ENCODE measurements at places on chromosomes 7 and 10. TPM values are rescaled to one million over a fixed set of nuclear protein-coding genes. Genes with fewer than 3 reads are reported as not detected.
A peak's percentile ranks its signal among the peaks of the same experiment; 100 is the strongest.

The BEND7 gene
- 7.5 TPM for total RNA-seq

The UCMA gene
- 3.9 TPM for total RNA-seq

DNA sequence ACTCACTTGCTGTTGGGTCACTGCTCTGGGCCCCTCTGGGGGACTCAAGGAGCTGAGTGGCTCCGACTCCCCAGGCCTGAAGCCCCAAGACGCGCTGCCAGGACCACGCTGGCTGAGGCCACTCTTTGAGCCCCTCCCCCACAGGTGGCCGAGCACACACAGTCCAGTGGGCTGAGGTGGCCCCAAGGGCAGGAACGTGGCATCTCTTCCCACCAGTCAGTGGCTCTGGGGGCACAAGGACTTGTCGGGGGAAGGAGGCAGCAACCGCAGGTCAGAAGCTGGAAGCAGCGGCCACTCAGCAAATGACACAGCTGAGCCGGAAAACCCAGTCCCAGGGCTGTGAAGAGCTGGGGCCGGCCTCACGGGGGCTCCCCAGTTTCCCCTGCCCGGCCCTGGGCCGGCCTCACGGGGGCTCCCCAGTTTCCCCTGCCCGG, 24.1 kb downstream of the GRIFIN start:
- no peak for DNase-seq

GRCh38 chr7:129671266-129671665, 59.7 kb downstream of the NRF1 start:
- no peak for DNase-seq

DNA sequence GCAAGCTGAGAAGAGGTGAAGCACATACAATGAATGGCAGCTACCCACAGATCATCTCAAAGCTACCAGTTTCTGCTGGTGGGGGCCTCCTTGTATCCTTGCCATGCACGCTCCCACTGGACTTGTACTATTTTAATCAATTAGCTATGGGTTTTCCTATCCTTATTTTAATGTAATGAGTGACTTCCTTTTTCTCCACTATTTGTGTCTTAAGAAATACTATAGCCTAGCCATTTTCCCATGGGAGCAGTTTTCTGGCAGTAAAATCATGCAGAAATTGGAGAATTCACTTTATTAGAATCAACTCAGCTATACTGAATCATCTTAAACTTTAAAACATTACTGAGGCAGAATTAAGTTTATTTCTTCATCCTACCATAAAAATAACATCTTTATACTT, 73.5 kb downstream of the CTNNA3 start:
- peak; percentile 14 for DNase-seq

- no peak for DNase-seq
These were observed 4.6 kb downstream of the NSUN5 start for GRCh38 chr7:73304071-73304470.

DNA sequence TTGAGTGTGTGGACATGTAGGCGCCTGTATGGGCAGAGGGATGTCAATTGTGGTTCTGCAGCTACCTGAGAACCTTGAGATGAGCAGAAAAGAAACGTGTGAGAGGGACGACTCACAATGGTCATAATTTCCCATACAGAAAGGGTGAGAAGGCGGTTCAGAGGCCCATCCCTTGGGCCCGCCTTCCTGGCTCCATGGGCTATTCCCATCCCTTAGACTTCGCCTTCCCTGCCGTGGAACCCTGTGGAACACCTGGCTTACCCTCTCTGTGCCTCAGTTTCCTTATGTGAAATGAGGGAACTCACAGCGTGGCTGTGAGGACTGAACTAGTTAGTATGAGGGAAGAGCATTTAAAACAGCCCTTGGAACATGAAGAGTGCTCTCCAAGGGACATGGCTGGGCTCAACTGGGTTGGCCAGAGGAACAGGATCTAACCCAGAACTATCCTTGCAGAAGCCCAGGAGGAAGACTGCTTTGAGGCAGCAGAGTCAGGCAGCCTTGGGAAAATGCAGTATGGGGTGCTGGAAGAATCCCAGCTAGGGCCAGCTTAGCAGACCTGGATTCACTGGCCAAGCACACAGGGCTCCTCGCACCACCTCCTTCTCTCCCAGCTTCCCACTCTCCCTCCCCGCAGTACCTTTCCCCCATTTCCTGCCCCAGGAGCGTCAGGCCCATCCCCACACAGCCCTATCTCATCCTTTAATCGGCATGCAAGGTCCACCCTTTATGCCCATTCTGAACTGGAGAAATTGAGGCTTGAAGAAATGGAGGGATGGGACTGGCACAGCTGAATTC, 11.1 kb upstream of the ZMIZ1 start:
- DNase-seq = no peak

DNA sequence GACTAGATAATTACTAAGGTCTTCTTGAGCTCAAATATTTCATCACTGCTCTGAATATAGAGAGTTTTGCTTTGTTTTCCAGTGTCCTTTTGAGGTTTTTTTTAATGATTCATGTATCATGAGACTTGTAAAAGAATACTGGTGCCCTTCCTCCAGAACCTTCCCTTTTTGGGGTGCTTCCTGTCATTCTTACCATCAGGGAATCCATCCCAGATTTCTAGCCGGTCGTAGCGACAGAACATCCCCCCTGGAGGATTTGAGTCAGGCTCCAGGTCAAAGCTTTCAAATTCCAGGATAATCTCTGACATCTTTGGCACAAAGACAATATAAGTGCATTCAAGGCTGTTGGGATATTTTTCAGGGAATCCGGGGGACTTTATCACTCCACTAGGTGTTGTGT, 71.0 kb downstream of the NRP1 start:
- no peak for DNase-seq

GRCh38 chr7:83161186-83161585, 1.5 kb downstream of the PCLO start:
- peak; percentile 11 for DNase-seq

DNA sequence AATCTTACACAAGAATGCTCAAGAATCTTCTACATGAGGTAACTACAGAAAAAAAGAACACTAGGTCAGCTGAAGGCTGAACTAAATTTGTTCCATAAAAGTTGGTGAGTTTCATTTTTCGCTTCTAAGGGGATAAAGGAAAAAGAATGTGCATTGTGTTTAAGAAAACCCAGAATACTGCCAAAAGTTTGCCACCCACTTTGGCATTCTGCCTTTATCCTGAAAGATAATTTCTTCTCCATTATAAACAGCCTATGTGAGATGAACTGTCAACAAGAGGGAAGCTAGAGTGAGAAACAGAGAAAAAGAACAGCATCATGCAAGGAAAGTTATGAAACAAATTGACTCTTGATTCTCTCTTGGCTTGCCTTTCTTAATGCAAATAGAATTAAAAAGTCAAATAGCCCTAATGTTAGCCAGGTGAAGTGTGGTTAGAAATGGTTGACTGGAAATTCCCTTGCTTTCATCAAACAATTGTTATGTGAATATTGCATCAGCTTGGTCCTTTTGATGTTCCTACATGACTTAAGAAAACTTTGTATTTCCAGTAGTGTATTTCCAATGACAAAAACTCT, 25.8 kb downstream of the STEAP1 start:
- no peak for DNase-seq
